ENCODE measurements at places on chromosomes 3 and 15.
A peak's percentile ranks its signal among the peaks of the same experiment; 100 is the strongest.

DNA sequence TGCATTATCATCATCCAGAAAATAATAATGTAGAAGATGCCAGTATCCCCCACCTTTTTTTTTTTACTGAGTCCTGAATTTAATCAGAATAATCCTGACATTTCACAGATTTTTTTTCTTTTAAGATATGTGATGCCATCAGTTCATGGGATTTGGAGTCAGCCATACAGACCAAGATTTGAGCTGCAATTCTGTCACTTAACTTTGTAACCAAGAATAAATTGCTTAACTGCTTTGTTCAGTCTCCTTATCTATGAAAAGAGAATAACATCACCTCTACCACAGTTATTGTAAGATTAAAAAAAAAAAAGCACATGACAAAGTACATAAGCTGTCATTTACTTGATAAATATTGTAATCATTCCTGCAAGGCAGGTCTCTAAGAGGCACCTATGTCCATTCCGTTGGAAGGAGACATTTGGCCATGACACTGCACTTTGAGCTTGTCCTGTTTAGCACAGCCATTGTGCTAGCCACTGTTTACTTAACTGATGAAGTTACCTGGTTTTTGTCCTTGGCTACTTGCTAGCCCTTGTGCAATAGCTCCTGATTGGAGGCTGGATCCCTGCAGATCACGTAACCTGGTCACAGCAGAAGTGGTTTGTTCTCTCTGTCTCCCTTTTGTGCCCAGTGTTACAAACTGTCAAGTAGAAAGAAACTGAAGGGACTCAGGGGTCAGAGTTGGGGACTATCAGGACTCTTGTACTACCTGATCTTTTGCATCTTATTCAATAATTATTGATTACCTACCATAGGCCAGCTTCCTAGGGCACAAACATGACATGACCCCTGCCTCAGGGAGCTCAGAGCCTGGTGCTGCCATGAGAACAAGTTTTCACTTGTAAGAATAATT is 306.0 kb downstream of the WDR72 start:
- DNase-seq: no peak

DNA sequence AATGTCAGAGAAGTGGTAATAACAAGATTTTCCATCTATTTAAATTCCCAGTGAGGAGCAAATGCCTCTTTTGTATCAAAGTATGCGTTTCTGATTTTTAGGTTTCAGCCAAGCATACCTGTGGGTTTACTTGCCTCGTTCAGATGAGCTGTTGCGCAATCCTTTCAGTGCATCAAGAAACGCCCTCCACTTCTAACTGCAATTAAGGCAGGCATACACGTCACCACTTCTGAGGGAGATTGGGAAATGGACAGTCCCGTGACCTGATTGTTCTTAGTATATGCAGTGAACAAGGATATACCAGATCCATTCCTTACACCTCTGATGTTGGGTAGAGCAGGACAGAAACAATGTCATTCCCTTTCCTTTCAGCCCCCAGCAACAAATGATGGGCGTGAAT is 219.0 kb downstream of the ITPR1 start:
- no peak for DNase-seq

DNA sequence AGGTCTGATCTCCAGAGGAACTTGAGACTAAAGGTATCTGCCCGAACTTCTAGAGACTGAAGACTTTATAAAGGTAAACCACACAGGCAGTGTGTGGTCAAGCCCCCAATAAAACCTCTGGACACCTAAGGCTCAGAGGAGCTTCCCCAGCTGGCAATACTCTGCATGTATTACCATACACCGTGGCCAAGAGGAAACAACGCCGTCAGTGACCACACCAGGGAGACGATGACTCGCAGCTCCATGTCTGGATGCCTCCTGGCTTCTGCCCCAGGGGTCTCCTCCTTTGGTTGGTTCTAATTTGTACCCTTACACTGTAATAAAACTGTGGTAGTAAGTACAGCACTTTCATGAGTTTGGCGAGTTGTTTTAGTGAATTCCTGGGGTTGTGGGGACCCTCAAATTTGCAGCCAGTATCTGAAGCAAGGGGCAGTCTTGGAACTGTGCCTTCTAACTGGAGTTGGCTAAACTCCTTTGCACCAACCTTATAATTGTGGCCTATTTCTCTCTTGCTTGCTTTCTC is 32.1 kb upstream of the BCL2L10 start:
- no peak for DNase-seq

DNA sequence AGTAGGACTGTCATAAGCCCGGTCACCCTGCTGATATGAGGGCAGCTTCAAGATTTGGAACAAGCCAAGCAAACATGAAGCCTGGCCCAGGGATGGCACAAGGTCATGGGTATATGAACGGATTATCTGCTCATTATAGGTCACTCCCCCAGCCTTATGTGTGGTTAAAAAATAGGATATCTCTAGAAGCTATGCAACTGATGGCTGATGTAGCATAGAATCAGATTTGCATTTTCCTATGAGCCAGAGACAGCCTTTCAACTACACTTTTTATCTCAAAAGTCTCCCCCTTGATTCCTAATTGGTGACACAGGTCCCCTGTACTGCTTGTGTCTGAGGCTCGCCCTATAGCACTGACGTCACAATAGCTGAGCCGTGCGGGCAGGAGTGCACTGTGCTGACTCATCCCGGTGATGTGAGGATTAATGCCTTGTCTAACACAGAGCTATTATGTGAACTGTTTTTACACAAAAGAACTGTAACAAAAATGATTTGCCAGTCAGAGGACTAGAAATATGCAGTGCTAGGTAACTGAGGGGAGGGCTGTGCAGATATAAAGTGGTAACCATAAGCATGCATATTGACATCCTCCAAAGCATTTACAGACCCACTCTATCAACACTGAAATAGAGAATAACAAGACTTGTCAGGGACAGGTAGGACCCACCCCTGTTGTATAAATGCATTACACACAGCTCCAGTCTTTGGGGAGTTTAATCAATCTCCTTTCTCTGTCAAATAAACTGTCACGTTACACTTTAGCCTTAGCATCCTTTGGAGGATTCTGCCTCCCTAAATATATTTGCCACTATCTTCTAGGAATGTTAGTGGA is 204.9 kb downstream of the TIGIT start:
- DNase-seq: peak; percentile 3

- peak; percentile 82 for DNase-seq
Observed at GRCh38 chr3:50503504-50504342, at the start of gene CACNA2D2. Gene CACNA2D2 (minus strand): TSS chr3:50503634. CDS start chr3:50503423, 211 bp downstream.

DNA sequence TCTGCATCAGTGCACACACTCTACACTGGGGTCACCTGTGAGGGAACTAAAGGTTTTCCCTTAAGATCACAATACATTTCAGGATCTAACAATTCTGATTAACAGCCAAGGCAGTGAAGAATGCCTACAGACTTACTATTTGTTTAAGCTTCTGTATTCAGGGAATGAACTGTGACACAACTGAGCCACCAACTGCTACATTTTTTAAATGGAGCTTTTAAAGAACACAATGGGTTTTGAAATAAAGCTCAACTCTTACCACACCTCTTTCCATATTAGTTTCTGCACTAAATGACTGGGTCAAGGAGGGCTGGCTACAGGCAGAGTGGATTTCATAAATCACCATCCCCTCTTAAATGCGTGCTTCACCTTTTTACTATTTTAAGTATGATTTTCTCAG is 100.2 kb downstream of the TMCC1 start:
- no peak for DNase-seq

GRCh38 chr3:189467451-189467850 is 163.7 kb upstream of the TP63 start:
- no peak for DNase-seq

DNA sequence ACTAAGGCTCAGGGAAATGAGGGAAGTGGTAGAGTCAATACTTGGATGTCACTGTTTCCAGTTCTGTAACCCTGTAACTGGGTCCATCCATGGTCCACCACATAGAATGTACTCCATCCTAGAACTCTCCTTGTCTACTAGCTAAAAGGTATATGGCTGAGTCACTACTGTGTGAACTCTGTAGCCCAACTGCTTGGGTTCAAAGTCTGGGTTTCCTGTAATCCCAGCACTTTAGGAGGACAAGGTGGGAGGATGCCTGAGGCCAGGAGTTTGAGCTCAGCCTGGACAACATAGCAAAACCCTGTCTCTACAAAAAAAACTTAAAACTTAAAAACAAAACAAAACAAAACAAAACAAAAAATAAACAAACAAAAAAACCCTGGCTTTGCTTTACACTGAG is 5.3 kb upstream of the DIS3L start:
- no peak for DNase-seq

DNA sequence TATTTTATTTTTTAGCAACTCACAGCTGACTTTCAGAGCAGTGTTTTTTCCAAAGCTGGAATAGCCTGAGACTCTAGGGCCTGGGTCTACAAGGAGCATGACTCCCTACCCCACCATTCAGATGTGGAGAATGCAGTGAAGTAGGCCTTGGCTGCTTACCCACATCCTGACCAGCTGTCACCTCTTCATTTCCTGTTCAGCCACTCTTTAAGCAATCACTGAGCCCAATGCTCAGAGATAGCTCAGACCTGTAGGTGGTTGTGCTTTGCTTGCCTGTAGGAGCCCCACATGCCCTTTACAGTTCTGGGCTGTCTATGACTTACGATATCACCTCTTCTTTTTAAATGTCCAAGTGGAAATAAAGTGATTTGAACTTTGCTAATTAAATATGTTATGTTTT is 148.1 kb downstream of the NEK11 start:
- no peak for DNase-seq

GRCh38 chr15:101133751-101134261 is 118.0 kb downstream of the CHSY1 start:
- DNase-seq: no peak

- DNase-seq: no peak
Observed at GRCh38 chr15:57505949-57506391, 85.7 kb upstream of the MYZAP start.

DNA sequence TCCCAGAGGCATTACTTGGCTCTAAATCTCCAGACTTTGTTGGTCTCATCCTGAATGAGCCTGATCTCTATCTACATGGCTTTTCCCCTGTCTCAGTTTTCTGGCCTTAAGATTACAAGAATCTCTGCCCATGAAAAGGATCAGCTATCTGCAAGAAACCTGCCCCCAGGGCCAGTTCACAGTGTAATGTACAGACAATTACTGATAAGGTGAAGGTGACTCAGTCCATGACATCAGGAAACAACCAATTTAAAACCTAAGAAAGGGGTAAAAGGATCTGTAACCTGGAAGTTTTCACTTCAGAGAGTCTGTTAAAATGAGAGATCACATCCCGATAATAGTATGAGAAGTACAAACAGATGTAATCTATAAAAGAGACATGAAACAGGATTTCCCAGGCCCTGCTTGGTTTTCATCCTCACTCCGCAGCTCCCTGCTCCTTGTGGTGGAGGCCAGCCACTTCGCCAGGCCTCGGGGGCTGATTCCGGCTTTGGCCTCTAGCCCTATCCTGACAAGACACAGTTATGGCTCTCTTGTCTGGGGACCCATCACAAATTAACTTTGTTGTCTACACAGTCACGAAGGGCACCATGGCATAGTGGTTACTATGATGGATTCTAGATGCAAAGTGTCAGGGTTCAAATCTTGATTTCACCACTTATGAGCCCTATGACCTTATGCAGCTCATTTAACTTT is 136.9 kb downstream of the THSD4 start:
- no peak for DNase-seq

GRCh38 chr3:117278424-117279190 is 569.0 kb downstream of the TUSC7 start:
- no peak for DNase-seq

GRCh38 chr3:59783468-59783988 is 733.7 kb upstream of the CFAP20DC start:
- DNase-seq: no peak

DNA sequence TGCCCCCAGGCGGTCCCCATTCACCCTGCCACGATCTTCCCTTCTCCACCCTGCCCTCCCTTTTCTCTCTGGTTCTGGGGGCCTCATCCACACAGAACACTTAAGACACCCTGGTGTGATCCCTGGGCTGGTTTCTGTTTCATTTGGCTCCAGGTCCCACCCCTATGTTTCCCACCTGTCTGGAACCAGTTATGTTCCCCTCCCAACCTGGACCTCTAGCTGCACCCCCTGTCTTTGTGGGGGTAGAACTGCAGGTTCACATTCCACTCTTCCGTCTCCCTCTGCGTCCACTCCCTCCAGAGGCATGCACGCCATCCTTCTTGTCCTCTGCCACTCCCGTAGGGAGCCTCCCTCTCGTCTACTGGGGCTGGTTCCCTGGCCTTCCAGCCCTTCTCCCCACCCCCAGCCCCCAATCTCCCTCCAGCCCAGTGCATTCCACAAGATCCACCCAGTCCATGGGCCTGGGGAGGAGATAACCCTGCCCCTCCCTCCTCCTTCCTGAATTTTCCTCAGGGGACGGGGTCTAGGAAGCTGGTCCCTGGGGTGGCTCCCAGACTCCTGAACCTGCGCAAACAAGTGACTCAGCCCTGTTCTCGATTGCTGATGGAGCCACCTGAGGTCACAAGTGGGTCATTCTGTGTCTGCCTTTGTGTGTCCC is 73.8 kb downstream of the ABTB1 start:
- DNase-seq: no peak

GRCh38 chr15:90201130-90201943 is at the start of gene SEMA4B:
Gene SEMA4B (plus strand): TSS chr15:90201330. CDS start chr15:90201579, 249 bp downstream.
- DNase-seq: no peak

DNA sequence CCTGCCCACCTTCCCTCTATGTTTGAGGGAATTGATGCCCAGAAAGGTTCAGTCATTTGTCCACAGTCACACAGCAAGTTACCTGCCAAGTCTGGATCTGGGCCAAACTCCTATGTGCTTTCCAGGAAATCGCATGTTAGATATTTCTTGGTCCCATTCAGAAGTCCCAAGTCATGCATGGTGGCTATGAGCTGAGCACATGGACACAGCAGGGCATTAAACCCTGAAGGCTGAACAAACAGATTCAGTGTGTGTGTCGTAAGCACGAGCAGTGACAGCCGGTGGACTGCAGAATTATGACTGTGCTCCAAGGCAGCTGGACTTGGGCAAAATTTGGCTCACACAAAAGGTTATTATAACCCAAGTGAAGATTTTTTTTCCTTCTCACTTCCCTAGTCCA is 11.4 kb upstream of the SLC6A6 start:
- no peak for DNase-seq

DNA sequence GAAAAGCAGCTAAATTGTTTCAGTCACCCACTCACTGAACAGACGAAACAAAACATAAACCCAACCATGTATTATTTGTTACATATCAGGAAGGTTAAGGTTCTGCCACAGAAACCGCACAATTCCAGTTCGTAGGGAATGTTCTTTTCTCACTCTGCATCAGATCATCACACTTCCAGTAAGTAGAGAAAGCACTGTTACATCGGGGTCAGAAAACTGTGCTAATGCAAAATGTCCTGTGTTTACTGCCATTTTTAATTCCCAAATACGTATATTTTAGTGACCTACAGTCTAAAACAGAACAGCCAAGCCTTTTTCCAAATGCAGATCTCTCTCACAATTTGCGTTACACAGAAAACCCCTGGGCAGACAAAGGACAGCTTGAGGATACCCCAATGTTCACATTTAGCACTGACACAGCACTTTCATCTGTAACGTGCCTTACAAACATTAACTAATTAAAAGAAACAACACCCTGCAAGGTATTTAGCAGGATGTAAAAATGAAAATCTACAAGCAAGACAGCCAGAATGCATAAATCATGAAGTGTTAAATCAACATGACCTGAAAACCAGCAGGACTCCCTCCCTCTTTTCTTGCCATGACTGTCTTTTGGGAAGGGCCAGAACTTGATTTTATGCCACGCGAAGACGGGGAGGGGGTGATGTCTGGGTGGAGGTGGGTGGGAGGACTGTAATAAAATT is 34.8 kb upstream of the SKIL start:
- DNase-seq: no peak
